ENCODE measurements at places on chromosomes 4 and X.

DNA sequence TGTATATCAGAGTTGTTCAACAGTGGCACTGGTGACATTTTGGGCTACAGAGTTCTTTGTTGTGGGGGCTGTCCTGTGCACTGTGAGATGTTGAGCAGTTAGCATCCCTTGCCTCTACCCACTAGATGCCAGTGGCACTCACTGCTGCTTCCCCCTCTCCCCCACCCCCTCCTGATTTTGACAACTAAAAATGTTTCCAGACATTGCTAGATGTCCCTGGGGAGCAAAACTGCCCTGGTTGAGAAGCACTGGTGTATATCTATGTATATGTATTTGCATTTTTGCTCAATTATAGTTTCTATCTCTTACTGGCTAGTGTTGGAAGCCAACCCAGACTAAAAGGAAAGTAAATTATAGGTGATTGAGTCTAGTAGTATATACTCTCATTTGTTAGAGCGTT is 2.4 kb downstream of the TMEM131L start:
- DNase-seq, result no peak

GRCh38 chr4:15322006-15322405 is 105.8 kb upstream of the C1QTNF7 start:
- DNase-seq, result no peak

- no peak for DNase-seq
Observed at GRCh38 chr4:186345184-186345583, 79.2 kb downstream of the F11 start.

- DNase-seq, result no peak
Observed at GRCh38 chrX:40866893-40867292, 131.6 kb upstream of the MED14 start.

DNA sequence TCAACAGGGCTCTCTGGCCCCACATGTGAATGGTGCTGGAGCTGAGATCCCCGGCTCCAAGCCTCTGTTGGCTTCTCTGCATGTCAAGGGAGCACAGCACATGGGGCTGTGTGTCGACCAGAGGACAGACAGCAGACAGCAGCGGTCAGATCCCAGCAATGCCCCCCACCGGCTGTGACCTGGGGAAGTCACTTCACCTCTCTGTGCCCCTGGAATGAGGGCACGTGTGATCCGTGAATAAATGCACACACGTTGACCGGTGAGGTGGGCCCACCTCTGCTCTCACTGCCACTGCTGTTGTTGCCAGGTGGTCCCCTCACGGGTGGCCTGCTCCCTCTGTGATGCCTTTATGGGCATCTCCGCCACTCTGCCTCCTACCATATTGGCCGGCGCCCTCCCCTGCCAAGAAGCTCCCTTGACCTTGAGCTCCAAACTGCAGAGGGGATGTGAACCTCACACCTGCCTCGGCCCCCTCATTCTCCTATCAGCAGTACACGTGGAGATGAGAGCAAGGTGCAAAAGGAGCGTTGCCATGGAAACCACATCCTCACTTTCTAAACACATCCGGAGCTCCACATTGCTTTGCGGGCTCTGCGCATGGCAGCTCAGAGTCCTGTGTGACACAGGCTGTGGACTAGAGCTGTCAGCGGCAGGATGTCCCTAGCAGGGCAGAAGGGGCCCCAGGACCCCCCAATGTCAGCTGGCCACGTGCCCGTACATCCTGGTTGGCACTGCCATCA is 75.4 kb downstream of the ABLIM2 start:
- no peak for DNase-seq
